ENCODE measurements at places on chromosomes 7 and 10.

- no peak for DNase-seq
These were observed 497.0 kb upstream of the PHF14 start for GRCh38 chr7:10476642-10477041.

DNA sequence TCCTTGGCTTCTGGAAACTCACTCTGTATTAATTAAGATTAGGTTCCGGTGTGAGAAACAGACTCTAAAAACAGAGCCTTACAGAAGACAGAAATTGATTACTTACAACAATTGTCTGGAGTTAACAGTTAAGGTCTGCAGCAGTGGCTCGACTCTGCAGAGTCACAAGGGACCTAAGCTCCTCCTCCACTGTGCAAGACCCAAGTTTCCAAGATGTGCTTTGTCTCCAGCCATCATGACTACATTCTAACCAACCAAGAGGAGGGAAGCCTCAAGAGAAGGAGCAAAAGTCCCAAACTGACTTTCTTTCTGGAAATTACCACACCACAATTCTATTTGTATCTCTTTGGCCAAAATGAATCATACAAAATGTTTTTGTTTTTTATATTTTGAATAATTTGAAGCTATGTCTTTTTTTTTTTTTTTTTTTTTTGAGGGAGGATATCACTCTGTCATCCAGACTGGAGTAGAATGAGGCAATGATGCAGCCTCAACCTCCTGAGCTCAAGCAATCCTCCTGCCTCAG lies 14.2 kb upstream of the ODAD2 start:
- no peak for DNase-seq

DNA sequence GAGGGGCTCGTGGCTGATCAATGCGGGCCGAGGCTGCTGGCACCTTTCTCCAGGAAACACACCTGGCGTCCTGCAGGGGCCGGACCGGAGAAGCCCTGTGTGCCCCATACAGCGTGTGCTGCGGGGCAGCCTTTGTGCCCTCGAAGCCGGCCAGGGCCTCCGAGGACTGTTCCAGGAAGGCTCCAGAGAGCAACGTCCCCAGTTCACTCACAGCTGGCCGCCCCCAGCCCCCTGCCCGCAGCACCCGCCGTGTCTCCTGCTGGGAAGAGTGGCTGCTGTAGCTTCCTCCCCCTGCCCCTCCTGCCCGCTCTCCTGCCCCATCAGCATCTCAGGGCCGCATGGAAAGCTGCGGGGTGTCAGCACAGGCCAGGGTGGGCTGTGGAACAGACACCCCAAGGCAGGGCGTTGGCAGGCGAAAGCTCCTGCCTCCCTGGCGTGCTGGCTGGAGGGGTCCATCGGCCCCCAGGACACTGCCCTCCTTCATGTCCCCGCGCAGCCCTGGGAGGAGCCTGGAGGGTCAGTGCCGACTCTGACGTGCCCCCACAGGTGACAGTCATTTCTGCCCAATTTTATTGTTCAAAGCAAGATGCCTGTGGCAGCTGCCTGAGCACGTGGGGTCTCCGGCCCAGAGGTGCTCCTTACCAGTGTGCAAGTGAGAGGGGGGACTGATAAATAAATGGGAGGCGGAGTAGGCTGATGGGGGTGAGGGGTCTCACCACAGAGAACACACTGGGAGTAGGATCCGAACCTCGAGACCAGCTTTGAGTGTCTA lies 95.8 kb upstream of the DIP2C start:
- no peak for DNase-seq

GRCh38 chr10:72746426-72747363 lies 54.8 kb downstream of the MCU start:
- DNase-seq = no peak

- DNase-seq = no peak
These were observed 68.3 kb upstream of the SMNDC1 start for GRCh38 chr10:110373059-110373458.

- DNase-seq = no peak
These were observed 250.9 kb downstream of the SFMBT2 start for GRCh38 chr10:7159928-7160327.

Measured in stimulated activated CD8-positive, alpha-beta memory T cell treated with anti-CD3 and anti-CD28 coated beads, Interleukin-4, amount 100 ng/mL, for 48 hours (primary cell).